ENCODE measurements at places on chromosomes 6 and 20. TPM values are rescaled to one million over a fixed set of nuclear protein-coding genes. Genes with fewer than 3 reads are reported as not detected.
A peak's percentile ranks its signal among the peaks of the same experiment; 100 is the strongest.

C20orf204 gene
- 0.99 TPM for total RNA-seq

MAP3K4 gene
- total RNA-seq: 22.1 TPM

DNA sequence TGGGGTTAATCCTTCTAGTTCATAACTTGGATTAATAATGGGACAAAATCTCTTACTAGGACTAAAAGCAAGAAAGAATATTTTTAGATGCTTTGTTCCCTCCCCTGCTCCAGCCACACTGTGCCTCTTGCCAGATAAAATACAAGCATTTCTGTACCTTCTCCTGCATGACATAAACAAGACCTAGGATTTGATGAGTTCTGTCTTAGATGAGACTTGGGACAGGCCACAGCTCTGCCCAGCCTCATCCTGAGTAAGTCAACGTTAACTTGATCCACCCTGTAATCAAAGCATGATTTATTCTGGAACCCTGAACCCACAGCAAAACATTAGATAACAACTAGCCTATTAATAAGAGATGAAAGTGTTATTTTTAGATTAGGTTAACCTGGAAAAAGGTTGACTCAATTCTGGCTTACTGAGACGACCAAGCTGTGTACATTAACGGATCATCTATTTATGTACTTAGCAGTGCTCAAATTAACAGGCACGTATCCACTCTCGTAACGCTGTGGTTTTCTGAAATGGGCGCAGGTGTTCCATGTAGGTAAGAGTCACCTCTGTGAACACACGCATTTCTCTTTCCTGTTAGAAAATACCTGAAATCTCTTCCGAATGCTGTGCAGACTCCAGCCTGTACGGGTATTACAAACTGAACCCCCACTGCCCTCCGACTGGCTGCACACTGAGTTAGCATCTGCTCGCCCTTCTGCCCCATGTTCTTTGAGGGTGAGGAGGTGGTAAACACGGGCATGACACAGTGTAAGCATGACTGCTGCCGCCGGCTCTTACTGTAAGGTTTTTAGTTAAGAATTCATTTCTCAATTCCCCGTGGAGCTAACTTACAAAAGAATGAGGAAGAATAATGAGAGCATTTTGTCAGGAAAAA is 132.1 kb upstream of the FOXQ1 start:
- no peak for DNase-seq

AVP gene
- not detected for total RNA-seq

TREML2 gene
- total RNA-seq: not detected

- DNase-seq: peak; percentile 22
Measured at GRCh38 chr20:14055127-14055742, 59.9 kb downstream of the MACROD2 start.

GRCh38 chr6:139905404-139906052 is 531.1 kb upstream of the CITED2 start:
- no peak for DNase-seq

- DNase-seq: peak; percentile 77
Measured at GRCh38 chr6:154292855-154293519, 63.6 kb downstream of the IPCEF1 start.

SYTL3 gene
- total RNA-seq: 1.2 TPM

DNA sequence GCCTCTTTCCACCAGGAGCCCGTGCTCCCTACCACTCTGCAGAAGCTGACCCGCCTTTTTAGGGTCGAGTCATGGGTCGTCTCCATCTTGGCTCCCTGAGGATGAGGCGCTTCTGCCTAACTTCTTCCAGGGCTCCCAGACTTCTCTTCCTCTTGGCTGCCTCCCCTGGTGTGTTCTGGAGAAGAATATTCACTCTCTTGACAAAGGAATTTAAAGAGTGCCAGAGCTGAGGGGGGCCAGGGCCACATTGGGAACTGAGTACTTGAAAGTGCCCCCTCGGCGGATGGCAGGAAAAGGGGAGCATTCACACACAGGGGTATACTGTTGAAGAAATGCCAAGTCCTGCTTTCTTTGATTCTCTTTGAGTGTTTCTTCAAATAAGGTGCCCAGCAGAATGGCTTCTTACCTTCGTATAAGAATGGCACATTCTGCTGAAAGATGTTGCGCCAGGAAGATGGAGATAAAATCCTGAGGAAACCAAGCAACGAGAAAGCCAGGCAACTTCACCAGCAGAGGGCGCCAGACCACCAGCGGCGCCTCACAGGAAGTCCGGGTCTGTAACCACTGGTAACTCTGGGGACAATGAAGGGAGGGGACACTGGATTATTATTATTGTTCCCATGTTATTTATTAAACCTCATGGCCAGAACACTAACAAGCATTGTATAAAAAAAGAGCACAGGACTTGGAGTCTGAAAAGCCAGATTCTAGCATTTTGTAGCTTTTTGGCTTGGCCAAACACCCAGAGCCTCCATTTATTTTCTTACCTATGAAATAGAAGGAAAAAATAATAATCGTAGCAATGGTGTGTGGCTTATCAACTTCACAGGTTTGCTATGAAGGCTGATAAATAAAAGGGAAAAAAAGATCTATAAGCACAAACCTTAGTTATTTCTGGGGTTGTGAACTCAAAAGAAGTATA is 176.7 kb downstream of the HACE1 start:
- peak; percentile 18 for DNase-seq

COL21A1 gene
- 0.53 TPM for total RNA-seq

- DNase-seq: no peak
Measured at GRCh38 chr6:162290846-162291465, 436.6 kb downstream of the PRKN start.

GRCh38 chr20:55264703-55265239 is 740.5 kb downstream of the CBLN4 start:
- no peak for DNase-seq

GRCh38 chr20:31972471-31973021 is 4.6 kb downstream of the XKR7 start:
- DNase-seq: no peak

- no peak for DNase-seq
Measured at GRCh38 chr6:26170951-26171841, 84.0 kb downstream of the HFE start.

- no peak for DNase-seq
Measured at GRCh38 chr6:93088621-93089501, 330.5 kb downstream of the EPHA7 start.

- peak; percentile 41 for DNase-seq
Measured at GRCh38 chr6:43771210-43771857, 1.3 kb downstream of the VEGFA start.

PGC gene
- total RNA-seq: not detected

EBF4 gene
- 4.1 TPM for total RNA-seq

DNA sequence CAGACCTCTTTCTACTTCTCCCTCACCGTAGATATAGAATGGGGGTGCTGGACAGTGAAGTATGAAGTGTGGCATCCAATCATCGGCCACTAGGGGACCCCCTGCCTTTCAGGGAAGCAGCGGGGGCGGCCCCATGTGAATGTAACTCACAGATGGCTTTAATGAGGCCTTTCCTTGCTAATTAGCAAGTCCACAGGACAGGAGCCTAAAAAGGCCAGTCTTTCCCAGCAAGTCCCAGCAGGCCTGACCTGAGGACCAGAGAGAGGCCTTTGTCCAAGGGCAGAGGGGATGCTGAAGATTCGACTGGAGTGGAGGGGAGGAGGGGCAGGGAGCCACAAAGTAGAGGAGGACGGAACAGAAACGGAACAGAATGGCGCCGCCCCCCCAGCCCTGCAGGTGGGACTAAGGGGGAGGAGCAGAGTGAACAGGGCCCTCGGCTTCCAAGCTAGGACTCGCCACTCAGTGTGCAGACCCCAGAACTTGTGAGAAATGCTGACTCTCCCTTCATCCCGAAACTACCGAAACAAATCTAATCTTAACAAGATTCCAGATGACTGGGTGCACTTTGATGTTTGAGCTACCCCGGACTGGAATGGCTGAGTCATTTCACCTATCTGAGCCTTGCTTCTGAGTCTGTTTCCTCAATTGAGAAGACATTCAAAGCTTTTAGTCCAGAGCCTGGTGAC is 5.8 kb downstream of the C6orf132 start:
- peak; percentile 86 for DNase-seq

- no peak for DNase-seq
Measured at GRCh38 chr20:16488616-16489015, 84.6 kb downstream of the KIF16B start.

GRCh38 chr6:42173101-42173500 is at the start of gene GUCA1A:
Gene GUCA1A, plus strand, starts transcription at chr6:42173364. Its CDS starts 250 bp downstream, at chr6:42173614.
- DNase-seq: no peak

GRCh38 chr6:121491576-121491975 is 56.1 kb downstream of the GJA1 start:
- peak; percentile 36 for DNase-seq

- no peak for DNase-seq
Measured at GRCh38 chr20:20174089-20174835, 121.9 kb downstream of the CFAP61 start.

PRRT1 gene
- 0.67 TPM for total RNA-seq

GRIK2 gene
- 2.5 TPM for total RNA-seq

DNA sequence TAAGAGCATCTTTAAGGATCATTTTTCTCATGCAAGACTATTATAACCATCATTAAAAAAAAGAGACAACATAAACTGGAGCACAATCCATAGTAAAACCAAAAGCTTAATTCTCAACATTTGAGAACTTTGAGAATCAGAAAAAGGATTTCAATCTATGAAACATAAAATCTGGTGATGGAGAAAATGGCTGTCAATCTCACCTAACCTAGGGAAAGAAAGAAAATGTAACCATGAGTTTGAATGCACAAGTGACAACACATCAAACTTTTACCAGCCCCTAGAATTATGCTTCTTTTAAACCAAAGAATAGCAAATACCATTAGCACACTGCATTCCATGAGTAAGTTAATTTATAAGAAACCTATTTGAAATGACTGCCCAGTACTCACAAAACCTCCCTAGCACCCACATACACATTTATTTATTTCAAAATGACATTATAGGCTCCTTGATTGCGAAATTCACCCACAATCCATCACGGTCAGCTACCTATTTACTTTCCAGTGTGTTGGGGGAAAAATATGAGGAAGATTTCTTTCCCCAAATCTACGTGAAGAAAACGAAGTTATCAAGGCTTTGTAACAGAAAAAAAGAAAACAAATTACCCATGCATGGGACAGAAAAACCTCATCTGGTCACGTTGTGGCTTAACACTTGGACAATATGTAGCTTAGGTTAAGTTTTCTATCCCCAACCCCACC is 828 bp downstream of the ASCC3 start:
- peak; percentile 16 for DNase-seq

DNA sequence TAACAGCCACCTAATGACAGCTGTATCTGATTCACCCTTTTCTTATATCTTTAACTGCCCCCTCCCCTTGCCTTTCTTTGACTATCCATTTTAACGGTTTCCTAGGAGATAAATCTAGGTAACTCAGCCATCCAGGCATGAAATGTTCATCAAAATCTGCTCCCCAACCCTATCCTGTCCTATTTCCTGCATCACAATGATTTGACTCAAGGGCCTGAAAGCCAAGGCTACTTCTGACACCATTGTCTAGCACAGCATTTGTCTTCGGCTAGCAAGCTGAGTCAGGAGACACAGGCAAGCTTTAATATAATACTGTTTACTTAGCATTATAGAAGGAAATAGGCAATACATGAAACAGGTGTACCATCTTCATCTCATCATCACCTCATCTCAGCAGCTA is 31.6 kb upstream of the MANEA start:
- DNase-seq: no peak

LPA gene
- not detected for total RNA-seq

ZSCAN16 gene
- total RNA-seq: 2.5 TPM

Measured in astrocyte (in vitro differentiated cells and primary cell).